Inflammatory macrophage treated with lipopolysaccharide for 1 hour (primary cell): ENCODE measurements at places on chromosomes 3 and 15.

GRCh38 chr3:39271363-39271914, 8.4 kb downstream of the CX3CR1 start:
- DNase-seq: no peak

DNA sequence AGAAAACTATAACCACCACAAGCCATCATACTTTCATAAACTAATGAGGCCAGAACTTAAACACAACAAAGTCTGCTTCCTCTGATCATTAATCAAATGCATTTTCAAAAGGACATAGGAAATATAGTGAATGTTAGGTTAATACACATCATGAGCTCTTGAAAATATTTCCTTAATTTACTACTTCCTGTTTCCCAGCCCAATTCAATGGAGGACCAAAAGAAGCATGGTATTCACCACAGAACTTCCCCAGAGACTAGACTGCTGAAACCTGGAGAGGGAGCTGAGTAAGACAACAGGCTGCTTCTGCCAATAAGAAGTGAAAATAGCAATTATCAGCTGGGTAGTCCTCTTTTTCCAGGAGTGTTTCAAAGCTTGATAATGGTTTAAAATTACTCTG, 250.3 kb downstream of the ULK4 start:
- peak; percentile 23 for DNase-seq

- no peak for DNase-seq
Observed at GRCh38 chr3:44289882-44290462, 48.3 kb downstream of the TOPAZ1 start.

GRCh38 chr3:116601206-116601605, 108.4 kb upstream of the TUSC7 start:
- DNase-seq: no peak

DNA sequence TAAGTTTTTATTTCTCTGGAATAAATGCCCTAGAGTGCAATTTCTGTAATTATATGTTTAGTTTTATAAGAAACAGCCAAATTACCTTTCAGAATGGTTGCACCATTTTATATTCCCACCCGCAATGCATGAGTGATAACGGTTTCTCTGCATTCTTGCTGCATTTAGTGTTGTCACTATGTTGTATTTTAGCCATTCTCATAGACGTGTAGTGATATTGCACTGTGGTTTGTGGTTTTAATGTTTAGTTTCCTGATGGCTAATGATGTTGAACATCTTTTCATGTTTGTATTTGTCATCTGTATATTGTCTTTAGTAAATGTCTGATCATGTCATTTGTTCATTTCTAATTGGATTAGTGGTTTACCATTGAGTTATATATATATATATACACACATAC, 73.0 kb upstream of the GOLIM4 start:
- DNase-seq: no peak

- DNase-seq: no peak
Observed at GRCh38 chr3:160820022-160820421, 64.0 kb downstream of the PPM1L start.

DNA sequence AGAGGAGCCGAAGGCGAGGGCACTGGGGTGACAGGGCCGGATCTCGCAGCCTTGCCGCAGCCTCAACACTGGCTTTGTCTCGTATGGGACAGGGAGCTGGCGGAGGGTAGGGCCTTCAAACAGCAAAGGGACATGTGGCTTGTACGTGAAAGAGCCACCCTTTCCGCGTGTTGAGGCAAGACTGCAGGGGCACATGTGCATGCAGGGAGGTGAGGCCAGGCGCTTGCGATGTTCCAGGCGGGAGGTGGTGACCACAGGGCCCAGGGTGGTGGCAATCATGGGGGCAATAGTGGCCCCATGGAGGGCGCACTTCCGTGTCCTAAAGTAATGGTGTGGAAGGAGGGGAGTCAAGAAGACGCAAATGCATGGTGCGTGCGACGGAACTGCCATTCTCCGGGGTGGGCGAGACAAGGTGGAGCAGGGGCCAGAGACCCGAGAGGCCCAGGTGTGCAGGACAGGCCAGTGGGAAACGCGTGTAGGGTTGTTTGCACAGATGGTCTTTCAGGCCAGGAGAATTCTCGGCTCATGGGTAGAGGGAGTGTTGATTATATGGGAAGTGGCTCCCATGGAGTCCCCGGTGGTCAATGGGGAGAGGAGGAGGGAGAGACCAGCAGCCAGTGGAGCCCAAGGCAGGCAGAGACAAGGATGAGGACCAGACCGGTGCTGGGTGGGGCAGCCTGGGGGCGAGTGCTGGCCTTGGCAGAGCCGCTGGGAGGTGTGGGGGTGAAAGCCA, 45.8 kb upstream of the PCSK6 start:
- DNase-seq: no peak

DNA sequence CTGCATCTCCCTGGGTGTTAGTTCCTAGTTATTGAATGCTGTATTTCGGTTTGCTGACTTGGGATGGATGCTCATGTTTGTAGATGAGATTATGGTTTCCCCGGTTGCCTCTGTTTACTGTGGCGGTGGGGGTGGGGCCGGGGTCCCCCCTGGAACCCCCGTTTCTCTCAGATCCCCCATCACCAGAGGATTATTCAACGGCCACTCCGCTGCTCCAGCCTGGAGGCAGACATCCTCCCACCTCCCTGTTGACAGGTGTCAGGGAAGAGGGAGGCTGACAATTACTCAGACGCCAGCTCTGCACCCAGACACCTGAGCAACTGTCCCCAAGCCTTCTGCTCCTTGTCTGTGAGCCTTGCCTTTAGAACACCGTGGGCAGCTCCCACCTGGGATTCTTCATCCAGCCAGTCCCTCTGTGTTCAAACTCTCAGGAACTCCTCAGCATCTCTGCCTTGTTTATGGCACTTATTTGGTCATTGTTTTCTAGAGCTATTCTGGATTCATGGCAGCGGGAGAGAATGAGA, 95.9 kb upstream of the PRR20G start:
- DNase-seq: no peak

DNA sequence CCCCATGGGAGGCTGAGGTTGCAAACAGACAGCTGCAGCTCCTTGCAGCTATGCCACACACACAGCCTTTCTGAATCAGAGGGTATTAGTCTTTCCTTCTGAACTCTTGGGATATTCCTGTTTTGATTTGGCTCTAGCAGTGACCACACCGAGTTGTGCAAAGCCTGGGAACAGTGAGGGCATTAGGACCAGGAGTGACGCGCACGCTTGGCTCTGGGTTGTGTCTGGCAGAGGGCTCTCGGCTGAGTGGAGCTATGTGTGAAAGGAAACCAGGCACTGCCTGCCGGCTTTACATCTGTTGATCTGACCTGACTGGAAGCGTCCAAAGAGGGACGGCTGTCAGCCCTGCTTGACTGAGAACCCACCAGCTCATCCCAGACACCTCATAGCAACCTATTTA, at the start of gene GALNT15:
Gene GALNT15, plus strand, starts transcription at position 292 of the 400 bp plus-strand sequence. CDS start 472 bp downstream, outside the sequence.
- no peak for DNase-seq

DNA sequence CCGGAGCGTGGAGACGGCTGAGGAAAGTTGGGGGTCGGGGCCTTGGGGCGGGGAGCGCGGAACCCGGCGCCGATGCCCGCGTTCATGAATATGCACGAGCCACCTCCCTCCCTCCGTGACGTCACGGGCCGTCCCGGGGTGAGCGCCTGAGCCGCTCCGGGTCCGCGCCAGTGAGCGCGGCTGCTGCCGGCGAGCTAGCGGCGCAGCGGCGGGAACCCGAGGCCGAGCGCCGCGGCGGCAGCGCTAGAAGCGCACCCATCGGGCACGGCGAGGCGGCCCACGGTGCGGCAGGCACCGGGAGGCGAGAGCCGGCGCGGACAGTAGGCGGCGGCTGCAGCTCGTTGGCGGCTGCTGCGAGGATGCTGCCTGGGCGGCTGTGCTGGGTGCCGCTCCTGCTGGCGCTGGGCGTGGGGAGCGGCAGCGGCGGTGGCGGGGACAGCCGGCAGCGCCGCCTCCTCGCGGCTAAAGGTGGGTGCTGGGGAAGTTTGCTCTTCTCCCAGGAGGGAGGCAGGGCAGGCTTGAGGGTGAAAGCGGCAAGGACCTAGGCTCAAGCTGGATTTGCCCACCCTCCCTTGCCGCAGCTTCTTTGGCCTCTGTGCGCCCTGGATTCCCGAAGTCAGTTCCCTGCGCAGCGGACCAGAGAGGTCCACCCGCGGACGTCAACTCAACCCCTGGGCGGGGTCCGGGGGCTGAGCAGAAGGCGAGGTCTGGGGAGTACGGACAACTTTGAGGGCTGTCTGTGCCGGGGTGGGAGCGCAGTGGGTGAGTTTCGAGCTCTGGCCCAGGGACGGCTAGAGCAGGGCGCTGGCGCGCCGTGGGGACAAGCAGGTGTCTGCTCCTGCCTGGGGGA, at the start of gene CLSTN2:
Gene CLSTN2, plus strand, starts transcription at position 170 of the 850 bp plus-strand sequence.
- no peak for DNase-seq

DNA sequence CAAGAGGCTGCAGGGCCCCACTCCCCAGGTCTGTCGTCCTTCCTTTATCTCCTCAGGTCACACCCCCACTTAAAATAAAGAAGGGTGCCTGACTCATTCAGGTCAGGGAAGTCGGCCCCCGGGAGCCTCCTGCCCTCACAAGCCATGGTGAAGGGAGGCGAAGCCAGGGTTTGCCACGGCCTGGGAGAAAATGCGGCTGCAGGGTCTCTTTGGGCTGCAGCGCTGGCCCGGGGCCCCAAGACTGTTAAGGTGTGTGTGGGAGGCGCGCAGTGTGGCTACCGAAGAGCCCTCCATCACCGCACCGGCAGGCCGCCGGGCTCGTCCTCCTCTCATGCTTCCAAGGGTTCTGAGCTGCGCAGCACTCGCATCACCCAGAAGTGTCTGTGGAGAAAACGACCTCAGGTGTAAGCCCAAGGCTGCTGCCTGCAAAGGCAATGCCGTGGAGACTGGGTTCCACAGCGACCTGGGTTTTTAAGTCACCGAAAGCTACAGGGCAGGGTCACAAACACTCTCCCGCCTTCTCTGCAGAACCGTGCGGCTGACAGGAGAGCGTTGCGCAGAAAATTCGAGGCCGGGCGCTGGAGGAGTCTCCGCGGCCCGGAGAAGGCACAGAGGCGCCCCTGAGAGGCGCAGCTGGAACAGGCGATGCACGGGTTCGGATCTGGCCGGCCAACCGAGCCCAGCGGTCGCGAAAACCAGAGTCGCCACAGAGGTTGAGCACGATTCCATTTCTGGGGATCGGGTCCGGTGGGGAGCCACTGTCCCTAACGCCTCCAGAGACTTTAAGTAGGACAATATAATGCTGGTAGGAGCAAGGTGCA, 8.7 kb downstream of the FOXL2 start:
- no peak for DNase-seq

GRCh38 chr3:31668242-31668641, 135.5 kb downstream of the STT3B start:
- DNase-seq: peak; percentile 69

- DNase-seq: peak; percentile 89
Observed at GRCh38 chr3:45628746-45629145, 34.2 kb downstream of the LIMD1 start.

DNA sequence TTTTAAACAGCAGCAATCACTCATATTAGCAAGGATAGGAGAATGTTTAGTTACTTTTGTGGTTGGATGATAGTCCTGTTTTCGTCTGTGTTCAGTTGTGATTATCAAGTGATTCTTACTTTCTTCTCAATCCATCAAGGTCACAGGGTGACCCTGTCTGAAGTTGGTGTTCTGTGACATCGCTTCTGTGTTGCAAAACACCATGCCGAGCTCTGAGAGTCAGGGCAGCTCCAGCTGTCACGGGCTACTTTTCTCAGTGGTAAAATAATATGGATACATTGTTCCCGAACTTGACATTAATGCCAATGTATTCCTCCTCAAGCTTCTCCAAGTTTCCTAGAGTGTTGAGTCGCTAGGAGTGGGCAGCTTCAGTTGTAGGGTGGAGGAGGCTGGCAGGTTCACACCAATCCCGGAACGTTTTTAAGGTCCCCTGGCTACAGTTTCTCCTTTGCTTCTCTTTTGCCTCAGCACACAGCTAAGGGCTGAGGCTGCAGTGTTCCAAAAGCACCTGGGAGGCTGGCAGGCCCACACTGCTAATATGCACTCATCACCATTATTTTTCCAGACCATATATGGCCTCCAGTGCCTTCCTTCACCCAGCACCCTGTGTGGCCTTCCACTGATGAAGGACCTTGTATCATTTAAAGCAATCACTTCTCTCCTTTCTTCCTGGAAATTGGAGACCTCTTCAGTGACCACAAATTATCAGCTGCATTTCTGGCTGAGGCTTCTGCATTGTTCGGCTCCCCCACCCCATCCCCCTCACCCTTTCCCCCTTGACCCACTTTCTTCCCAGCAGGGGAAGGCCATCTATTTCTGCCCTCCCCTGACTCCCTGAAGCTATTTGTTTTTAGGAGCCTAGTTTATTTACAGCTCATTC, 25.8 kb downstream of the COLQ start:
- no peak for DNase-seq
